NCI-H2081 treated with DMSO at 0.1 percent for 48 hours (cell line): ENCODE measurements at places on chromosomes 12 and 14.

- DNase-seq: no peak
Measured at GRCh38 chr14:96380735-96381134, 11.2 kb upstream of the AK7 start.

- DNase-seq: no peak
Measured at GRCh38 chr12:50580436-50580835, 75.7 kb downstream of the DIP2B start.

DNA sequence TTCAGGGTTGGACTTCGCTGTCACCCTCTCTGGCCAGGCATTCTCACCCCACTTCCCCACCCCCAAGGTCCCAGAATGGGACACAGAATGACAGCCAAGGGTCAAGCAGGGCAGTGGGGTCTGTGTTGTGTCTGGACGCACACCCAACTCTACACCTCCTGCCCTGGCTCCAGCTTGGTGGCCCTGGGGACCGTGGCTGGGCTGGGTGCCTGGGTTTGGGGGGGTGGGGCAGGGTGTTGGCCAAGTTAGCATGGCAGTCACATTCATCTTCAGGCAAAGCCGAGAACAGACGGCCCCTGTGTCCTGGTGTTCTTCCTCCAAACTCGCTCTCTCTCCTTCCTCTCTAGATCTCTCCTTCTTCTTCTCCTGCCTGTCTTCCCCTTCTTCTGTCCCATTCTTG is 5.6 kb downstream of the LRP1 start:
- no peak for DNase-seq

DNA sequence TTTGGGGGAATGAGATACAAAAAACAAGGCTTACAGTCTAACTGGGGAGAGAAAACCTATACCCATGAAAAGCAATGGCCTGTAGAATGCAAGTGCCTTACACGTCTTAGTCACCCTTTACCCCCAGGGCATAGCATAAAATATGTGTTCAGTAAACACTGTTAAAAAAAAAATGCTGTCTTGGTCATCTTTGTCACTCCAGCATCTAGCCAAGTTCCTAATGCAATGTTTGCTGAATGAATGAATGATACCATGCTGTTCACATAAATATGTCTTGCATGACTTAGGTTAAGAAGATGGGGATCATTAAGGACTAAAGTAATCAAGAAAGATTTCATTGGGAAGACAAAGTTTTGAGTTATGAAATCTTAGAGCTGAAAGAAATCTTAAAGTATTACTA is 38.5 kb downstream of the PPP2R5E start:
- DNase-seq: no peak

- no peak for DNase-seq
Measured at GRCh38 chr12:16027002-16027401, 115.9 kb downstream of the DERA start.

DNA sequence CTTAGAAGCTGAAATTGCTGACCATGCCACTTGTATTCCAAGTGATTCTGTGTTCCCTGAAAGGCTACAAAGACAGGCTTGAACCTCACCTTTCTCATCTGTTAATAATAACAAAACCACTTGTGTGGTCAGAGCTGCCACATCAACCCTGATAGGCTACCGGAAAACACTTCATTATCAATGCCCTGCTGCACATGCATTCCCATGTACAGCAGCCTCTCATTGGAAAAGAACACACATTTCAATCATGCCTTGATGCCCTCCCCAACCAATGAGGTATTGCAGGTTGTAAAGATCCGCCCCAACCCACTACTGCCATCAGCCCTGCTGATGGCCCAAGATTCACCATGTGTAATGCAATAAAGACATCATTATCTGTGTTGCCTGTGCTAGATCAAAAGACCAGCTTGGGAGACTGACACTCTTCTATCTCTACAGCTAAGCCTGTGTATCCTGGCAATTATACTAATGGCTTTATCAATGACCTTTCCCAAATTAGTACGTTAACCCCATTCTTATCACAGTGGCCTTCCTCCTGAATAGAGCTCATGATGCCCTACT is 2.8 kb downstream of the GPR19 start:
- no peak for DNase-seq

- no peak for DNase-seq
Measured at GRCh38 chr14:96519970-96520369, 17.8 kb downstream of the PAPOLA start.

GRCh38 chr12:98509063-98509462 is 6.3 kb upstream of the TMPO start:
- DNase-seq: no peak

DNA sequence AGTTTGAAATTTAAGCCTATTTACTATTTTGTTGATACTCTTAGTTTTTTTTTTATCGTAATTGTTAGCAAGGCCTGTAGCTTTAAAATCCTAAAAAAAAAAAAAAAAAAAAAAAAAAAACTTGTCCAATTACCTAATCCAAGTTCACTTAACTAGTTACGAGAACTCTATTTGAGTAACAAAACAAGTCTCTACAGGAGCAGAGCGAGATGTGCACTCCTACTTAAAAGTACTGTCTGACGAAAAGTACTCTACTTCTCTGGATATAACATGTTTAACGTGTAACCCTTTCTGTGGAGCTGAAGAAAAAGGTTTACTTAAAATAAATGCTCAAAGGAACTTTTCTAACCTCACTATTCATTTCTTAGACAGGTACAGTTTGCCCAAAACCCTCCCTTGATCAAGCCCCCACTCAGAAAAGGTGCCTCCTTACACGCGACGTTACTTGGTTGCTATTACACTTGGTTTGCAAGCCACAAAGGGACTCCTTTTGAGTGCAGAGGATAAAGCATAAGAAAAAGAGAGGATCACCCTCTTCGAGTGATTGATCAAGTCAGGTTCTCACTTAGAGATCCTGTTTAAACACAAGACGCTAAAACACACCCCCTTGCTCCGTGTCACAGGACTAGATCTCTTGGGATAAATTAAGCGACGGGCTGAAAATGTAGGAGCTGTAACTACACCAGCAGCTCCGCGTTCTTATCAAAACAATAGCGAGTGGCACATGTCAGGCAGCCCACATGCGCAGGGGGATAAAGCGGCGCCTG is 2.2 kb downstream of the BAZ1A start:
- DNase-seq: no peak

DNA sequence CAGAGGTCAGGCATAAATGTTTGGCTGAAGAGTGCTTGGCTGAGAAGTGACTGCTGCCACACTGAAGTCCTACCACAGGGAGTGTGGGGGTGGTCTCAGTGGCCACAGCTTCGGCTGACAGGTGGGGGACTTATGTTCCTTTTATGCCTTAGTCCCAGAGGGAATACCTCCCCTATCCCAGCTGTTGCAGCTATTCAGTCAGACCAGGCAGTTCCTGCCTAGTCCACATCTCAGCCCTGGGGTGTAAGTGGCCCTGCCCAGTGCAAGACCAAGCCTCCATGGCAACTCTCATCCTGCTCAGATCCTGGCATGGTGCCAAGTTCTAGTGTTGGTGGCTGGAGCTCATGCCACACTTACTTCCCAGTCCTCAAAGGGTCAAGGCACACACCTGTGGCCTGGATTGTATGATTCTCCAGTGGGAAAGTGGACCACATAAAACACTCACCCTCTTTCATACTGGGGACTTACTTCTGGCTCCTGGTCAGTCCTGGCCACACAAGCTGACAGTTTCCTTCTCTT is 161.3 kb upstream of the CAND1 start:
- no peak for DNase-seq

DNA sequence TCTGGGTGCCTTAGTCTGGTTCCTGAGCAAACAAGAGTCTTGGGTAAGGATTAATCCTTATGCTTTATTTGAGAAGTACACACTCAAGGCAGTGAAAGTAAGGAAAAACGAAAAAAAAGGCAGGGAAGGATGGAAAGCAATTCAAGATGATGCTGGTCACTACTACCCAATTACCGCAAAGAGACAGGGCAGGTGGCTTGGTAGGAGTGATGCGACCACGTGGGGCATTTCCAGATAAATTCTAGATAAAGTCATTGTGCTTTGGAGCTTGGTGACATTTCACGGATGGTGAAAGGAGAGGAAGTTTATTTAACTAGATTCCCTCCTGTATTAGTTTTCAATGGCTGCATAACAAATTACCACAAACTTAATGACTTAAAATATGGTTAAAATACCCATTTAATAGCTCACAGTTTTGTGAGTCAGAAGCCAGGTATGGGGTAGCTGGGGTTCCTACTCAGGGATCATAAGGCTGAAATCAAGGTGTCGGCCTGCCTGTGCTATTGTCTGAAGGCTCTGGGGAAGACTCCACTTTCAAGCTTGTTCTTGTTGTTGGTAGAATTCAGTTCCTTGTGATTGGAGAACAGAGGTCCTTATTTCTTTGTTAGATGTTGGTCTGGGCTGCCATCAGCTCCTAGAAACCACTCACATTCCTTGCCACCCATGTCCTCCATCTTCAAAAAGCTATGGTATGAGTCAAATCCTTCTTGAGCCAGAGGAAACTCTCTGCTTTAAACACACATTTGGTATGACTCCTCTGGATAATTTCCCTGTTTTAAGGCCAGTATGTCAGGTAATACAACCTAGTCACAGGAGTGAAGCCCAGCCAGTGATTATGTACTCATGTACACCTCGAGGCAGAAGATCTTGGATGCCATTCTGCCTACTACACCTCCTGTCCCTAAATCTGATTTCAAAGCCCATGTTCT is 5.6 kb upstream of the HMGA2 start:
- DNase-seq: no peak
